ENCODE measurements at places on chromosomes 3 and 15. TPM values are rescaled to one million over a fixed set of nuclear protein-coding genes. Genes with fewer than 3 reads are reported as not detected.

Gene ALDH1A3
- total RNA-seq = 141 TPM

Gene ZNF770
- 10.3 TPM for total RNA-seq

Gene CCDC51
- 49.6 TPM for total RNA-seq

Gene PPP1R14D
- not detected for total RNA-seq

Gene SLC22A14
- total RNA-seq = not detected

Gene GPR149
- not detected for total RNA-seq

Gene ANKUB1
- not detected for total RNA-seq

Gene DUOXA2
- total RNA-seq = not detected
